Neuronal stem cell (in vitro differentiated cells): ENCODE measurements at places on chromosomes 2 and 18.

DNA sequence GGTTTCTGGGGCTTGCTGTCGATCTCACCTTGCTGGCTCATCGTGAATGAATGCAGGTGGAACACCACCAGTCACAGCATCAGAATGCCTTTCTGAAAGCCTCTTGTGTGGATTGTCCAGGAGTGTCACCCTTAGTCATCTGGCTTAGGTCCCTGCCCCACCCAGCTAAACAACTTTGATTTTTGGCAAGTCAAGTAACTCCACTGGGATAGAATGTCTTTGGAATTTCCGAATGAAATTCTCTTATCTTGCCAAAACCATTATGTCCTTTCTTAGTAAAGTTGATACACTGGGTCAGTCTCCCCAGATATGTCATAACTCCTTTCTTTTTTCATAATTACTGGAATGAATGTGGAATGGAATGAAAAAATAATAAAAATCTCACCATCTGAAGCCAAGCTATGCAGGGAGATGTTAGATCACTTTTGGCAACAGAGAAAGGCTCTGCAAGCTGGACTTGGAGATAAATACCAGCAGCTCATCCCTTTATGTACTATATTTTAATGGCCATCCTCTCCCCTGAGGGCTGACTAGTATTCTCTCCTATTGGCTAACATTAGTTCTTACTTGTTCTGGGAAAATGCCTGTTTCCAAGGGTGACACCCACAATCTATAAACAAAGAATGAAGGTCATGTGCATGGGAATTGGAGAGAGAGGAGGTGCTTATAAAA is 35.4 kb downstream of the INSIG2 start:
- no peaks in the 10 kb centered on the region for H3K27me3 ChIP-seq
- H3K27ac ChIP-seq = no peak overlapping the region
- no peak overlapping the region for H3K4me3 ChIP-seq

DNA sequence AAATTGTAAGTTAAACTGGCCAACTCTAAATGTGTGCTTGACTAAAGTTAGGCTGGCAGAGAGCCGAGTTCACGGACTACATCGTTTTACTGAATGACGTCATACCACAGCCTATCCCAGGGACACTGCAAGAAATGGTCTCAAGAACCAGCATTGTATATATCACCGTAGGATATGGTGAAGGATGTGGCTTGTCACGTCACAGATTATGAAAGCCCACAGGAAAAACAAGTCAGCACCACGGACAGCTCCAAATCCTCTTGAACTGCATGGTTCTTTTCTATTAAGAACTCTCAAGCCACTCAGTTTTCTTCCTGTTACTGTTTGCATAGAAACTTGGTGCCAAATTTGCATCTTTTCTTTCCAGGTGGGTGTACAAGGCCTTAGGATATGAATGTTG is 85.1 kb upstream of the ACAA2 start:
- no peak overlapping the region for H3K4me3 ChIP-seq
- DNase-seq = peak; percentile 86
- H3K36me3 ChIP-seq = no peaks in the 10 kb centered on the region
- H3K27me3 ChIP-seq = no peaks in the 10 kb centered on the region

- no peak for DNase-seq
- H3K27ac ChIP-seq = no peak overlapping the region
- H3K4me3 ChIP-seq = no peak overlapping the region
- H3K4me1 ChIP-seq = no peaks in the 10 kb centered on the region
Measured at GRCh38 chr2:172179045-172179701, 76.5 kb upstream of the DLX2 start.

DNA sequence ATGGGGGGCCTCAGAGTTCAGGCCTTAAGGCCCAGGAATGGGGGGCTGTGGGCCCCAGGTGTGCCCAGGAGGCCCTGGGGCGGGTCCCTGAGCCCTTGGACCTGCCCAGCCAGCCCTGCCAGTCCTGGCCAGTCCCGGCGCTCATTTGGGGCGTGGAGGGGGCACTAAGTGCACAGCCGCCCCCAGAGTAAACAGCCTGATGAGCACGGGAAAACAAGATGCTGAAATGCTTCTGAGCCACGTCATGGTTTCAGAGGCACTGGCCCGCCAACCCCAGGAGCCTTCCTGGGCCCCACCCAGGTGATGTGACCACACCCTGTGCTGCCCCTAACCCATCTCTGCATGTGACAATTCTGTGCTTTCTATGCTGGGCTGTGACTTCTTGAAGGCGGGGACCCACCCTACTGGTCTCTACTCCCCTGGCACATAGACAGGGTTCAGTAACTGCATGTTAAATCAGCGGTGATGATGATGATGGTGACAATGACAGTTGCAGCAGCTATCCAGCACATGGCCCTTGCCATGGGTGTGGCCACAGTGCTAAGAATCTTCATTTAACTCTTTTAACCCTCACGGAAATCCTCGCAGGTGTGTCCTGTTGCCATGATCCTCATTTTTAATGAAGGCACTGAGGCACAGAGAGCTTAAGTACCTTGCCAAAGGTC is 28.1 kb upstream of the ASPRV1 start:
- peaks cover 21% of the 10 kb centered on the region for H3K36me3 ChIP-seq
- H3K27ac ChIP-seq = no peak overlapping the region
- no peak overlapping the region for H3K4me3 ChIP-seq
- DNase-seq = no peak

DNA sequence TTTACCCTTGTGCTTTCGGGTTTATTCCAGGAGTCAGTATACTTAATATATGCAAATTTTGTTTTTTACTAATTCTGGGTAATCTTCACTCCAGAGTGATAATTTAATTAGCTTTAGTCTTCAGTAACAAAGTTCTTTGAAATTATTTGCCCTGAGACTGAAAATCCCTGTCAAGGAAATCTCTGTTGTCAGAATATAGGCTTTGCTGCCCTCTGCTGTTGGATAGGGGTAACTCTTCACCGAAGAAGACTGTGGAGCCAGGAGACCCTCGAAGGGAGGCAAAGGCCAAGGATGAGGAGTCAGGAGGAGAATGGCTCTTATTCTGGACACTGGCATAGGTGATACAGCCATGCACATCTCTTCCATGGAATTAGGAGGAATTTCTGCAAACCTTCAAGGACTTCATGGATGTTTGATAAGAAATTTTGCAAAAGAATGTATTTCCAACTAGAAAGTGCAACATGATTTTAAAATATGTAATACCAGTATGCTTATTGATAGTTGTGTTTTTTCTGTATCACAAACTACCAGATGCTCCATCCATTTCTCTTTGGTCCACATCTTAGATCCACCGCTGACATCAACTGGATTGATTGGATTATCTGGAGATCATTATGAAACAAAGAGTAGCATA is 182.3 kb downstream of the RDH14 start:
- no peaks in the 10 kb centered on the region for H3K36me3 ChIP-seq
- no peaks in the 10 kb centered on the region for H3K4me1 ChIP-seq
- no peak overlapping the region for H3K4me3 ChIP-seq
- H3K27ac ChIP-seq = no peak overlapping the region
- peak; percentile 56 for DNase-seq
- H3K27me3 ChIP-seq = no peaks in the 10 kb centered on the region

DNA sequence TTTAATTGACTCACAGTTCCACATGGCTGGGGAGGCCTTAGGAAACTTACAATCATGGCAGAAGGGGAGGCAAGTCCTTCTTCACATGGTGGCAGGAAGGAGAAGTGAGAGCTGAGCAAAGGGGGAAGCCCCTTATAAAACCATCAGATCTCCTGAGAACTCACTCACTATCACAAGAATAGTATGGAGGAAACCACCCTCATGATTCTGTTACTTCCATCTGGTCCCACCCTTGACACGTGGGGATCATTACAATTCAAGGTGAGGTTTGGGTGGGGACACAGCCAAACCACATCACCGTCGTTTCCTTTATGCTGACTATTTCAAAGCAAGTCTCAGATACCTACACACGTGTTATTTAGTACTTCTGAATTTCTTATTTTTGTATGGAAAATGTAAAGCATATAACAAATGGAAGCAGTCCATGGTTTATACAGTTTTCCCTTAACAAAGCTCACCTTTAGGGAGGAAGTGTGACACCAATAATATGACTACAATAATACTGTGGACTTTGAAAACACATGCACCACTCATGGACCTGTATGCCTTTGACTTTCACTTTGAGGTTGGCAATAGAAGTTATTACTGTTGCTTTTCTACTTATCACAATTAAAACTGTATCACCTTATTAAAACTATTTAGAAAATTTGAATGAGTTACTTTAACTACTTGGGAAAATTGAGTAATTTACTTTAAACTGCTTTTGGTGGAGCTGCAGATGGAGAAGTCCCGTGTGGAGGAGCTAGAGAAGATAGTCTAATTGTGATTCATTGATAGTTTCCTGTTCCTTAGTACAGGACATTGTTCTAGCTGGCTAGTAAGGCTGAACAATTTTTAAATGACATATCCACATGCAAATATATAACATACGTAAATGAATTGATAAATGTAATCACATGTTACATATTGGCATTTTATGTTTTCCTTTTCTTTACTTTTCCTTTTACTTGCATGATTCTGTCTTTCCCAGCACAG is 37.3 kb downstream of the MTCL1 start:
- H3K27ac ChIP-seq = no peak overlapping the region
- no peaks in the 10 kb centered on the region for H3K27me3 ChIP-seq

DNA sequence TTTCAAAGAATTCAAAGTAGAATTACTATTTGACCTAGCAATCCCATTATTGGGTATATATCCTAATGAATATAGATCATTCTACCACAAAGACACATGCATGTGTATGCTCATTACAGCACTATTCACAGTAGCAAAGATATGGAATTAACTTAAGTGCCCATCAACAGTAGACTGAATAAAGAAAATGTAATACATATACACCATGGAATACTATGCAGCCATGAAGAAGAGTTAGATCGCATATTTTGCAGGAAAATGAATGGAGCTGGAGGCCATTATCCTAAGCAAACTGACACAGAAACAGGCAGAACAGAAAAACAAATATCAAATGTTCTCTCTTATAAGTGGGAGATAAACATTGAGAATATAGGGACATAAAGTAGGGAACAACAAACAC is 519.2 kb upstream of the REG3G start:
- no peak for DNase-seq
- H3K36me3 ChIP-seq = no peaks in the 10 kb centered on the region
- no peaks in the 10 kb centered on the region for H3K4me1 ChIP-seq
- no peaks in the 10 kb centered on the region for H3K27me3 ChIP-seq
- H3K27ac ChIP-seq = no peak overlapping the region

- H3K4me1 ChIP-seq = peaks cover 24% of the 10 kb centered on the region
- no peak overlapping the region for H3K4me3 ChIP-seq
- no peaks in the 10 kb centered on the region for H3K36me3 ChIP-seq
- H3K27me3 ChIP-seq = no peaks in the 10 kb centered on the region
- H3K27ac ChIP-seq = no peak overlapping the region
Measured at GRCh38 chr18:79570266-79571201, 109.1 kb upstream of the CTDP1 start.

- no peak for DNase-seq
- H3K4me1 ChIP-seq = no peaks in the 10 kb centered on the region
- no peak overlapping the region for H3K4me3 ChIP-seq
Measured at GRCh38 chr2:224386876-224387275, 15.0 kb downstream of the FAM124B start.

GRCh38 chr2:170073288-170073687 is 104.7 kb upstream of the MYO3B start:
- H3K27ac ChIP-seq = no peak overlapping the region
- no peaks in the 10 kb centered on the region for H3K4me1 ChIP-seq
- H3K4me3 ChIP-seq = no peak overlapping the region
- peaks cover 8% of the 10 kb centered on the region for H3K36me3 ChIP-seq

GRCh38 chr18:64678048-64678447 is 529.2 kb upstream of the LINC00305 start:
- H3K4me1 ChIP-seq = peaks cover 4% of the 10 kb centered on the region
- DNase-seq = no peak
- H3K36me3 ChIP-seq = no peaks in the 10 kb centered on the region
- H3K27me3 ChIP-seq = no peaks in the 10 kb centered on the region
- no peak overlapping the region for H3K4me3 ChIP-seq

- no peak for DNase-seq
- H3K27me3 ChIP-seq = no peaks in the 10 kb centered on the region
- no peaks in the 10 kb centered on the region for H3K36me3 ChIP-seq
- no peak overlapping the region for H3K4me3 ChIP-seq
- no peaks in the 10 kb centered on the region for H3K4me1 ChIP-seq
Measured at GRCh38 chr18:607930-608329, 11.1 kb downstream of the CLUL1 start.

- H3K4me1 ChIP-seq = no peaks in the 10 kb centered on the region
- no peak overlapping the region for H3K27ac ChIP-seq
- DNase-seq = no peak
- H3K4me3 ChIP-seq = no peak overlapping the region
- no peaks in the 10 kb centered on the region for H3K36me3 ChIP-seq
Measured at GRCh38 chr18:3793545-3793944, 343.6 kb downstream of the TGIF1 start.

DNA sequence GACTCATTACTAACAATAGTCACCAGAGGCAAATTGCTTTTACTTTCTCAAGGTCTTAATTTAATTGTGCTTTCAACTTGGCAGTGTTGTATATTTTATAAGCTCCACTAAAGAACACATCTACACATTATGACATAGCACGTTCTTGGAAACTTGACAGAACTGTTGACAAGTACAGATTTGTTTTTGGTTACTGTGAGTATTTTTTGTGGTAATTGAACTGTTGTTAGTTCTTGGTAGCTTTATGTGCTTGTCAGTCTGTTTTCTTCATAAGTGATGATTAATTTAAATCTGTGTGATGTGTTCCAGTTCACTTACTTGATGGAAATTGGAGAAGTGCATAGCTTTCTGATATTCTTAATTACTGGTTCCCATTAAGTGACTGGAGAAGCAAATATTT is 63.9 kb downstream of the COMMD1 start:
- H3K4me3 ChIP-seq = no peak overlapping the region
- no peaks in the 10 kb centered on the region for H3K36me3 ChIP-seq
- no peak overlapping the region for H3K27ac ChIP-seq

DNA sequence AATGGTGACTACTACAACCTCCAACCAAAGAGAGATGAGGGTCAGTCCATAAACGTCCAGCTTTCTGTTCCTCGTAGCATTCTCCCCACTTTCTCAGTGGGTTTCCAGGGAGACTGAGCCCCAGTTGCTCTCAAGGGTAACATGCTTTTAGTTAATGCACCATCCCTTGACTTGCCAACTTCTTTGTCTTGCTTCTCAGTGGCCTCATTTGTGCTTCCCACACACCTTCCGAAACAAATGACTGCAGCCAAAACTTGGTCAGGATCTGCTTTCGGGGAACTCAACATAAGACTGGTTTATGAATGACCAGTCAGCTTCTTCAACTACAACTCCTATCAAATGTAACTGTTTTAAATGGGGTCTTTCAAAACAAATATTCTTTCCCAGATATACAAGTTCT is 94.1 kb downstream of the COL6A3 start:
- no peaks in the 10 kb centered on the region for H3K27me3 ChIP-seq
- H3K27ac ChIP-seq = no peak overlapping the region
- DNase-seq = no peak
- H3K36me3 ChIP-seq = no peaks in the 10 kb centered on the region
- H3K4me3 ChIP-seq = no peak overlapping the region
